ENCODE measurements at places on chromosomes 1 and 21. TPM values are rescaled to one million over a fixed set of nuclear protein-coding genes. Genes with fewer than 3 reads are reported as not detected.

GRCh38 chr1:102578804-102579203, 529.5 kb downstream of the COL11A1 start:
- no peaks in the 10 kb centered on the region for H3K4me1 ChIP-seq
- no peak overlapping the region for H3K4me3 ChIP-seq
- H3K36me3 ChIP-seq: no peaks in the 10 kb centered on the region
- no peaks in the 10 kb centered on the region for H3K27me3 ChIP-seq
- no peak overlapping the region for H3K27ac ChIP-seq
- DNase-seq: no peak

DNA sequence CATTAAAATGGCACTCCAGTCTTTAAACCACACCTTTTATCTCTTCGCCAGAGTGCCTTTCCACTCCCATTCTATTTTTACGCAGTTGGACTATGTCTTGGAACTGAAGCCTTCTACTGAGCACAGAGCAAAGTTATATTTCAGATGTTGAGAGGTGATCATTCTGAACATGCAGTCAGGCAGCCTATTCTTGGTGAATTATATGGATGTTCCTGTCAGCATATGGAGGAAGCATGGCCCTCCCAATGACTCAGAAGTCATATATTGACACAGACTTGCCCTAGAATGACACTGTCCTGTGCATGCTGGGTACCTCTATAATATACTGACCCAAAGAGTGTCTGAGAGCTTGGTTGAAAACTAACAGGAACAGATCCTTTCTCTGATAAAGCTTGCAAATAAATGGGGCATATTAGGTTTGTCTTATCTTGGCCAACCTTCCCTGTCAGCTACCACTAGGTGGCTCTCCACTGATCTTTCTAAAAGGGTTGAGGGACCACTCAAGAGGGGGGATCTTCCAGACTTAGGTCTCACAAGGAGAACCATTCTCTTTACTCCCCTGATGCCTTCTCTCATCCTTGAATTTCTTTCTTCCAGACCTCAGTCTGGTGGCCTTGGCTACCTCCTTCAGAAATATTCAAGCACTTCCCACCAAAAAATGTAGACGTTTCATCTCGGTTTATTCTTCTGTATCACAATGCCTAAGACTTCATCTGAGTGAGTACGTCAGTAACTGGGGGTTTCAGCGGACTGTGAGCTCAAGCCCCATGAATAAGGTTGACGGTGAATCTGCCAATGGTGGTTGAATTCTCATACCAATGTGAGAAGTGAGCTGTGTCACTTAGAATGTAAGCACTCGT, 11.8 kb upstream of the ALG14 start:
- H3K36me3 ChIP-seq: no peaks in the 10 kb centered on the region
- H3K27me3 ChIP-seq: no peaks in the 10 kb centered on the region
- no peak overlapping the region for H3K27ac ChIP-seq
- H3K4me1 ChIP-seq: no peaks in the 10 kb centered on the region
- H3K4me3 ChIP-seq: no peak overlapping the region

GRCh38 chr1:220326578-220326977, 54.3 kb upstream of the RAB3GAP2 start:
- no peak overlapping the region for H3K27ac ChIP-seq
- no peak overlapping the region for H3K4me3 ChIP-seq
- no peak for DNase-seq
- H3K36me3 ChIP-seq: no peaks in the 10 kb centered on the region

- no peaks in the 10 kb centered on the region for H3K27me3 ChIP-seq
- peaks cover 13% of the 10 kb centered on the region for H3K4me1 ChIP-seq
- H3K27ac ChIP-seq: no peak overlapping the region
- H3K4me3 ChIP-seq: no peak overlapping the region
- no peak for DNase-seq
Measured at GRCh38 chr1:9231648-9232332, 2.8 kb upstream of the H6PD start.

GRCh38 chr1:209249280-209249670, 334.2 kb upstream of the CAMK1G start:
- no peak for DNase-seq
- H3K36me3 ChIP-seq: no peaks in the 10 kb centered on the region
- H3K27ac ChIP-seq: no peak overlapping the region
- H3K27me3 ChIP-seq: no peaks in the 10 kb centered on the region

- no peaks in the 10 kb centered on the region for H3K27me3 ChIP-seq
- no peak overlapping the region for H3K4me3 ChIP-seq
Measured at GRCh38 chr1:204959836-204960235, 83.2 kb upstream of the CNTN2 start.

DNA sequence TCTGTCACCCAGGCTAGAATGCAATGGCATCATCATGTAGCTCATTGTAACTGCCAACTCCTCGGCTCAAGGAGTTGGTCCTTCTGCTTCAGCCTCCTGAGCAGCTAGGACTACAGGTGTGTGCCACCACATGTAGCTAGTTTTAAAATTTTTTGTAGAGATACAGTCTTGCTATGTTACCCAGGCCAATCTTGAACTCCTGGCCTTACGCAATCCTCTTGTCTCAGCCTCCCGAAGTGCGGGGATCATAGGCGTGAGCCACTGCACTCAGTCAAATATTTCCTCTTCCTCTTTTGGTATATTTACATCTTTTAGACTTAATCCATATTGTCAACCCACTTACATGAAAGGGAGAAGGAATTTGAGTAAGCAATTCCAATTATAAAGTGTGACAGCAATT, 121.1 kb downstream of the EVI5 start:
- H3K36me3 ChIP-seq: no peaks in the 10 kb centered on the region
- no peaks in the 10 kb centered on the region for H3K4me1 ChIP-seq
- DNase-seq: no peak
- no peak overlapping the region for H3K4me3 ChIP-seq
- H3K27ac ChIP-seq: no peak overlapping the region

DNA sequence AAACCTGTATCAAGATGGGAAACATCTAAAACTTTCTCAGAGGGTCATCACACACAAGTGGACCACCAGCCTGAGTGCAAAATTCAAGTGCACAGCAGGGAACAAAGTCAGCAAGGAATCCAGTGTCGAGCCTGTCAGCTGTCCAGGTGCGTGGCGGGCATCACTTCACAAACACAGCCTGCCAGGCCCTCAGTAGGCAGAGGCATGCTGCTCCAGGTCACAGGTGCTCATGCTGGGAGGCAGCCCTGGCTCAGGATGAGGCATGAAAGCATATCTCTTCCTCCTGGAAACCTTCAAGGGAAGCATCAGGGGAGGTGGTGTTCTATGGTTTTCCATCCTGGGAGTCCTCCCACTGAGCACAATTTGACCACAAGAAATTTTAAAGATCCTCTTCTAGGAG, 6.3 kb downstream of the CD2 start:
- no peaks in the 10 kb centered on the region for H3K36me3 ChIP-seq
- H3K27me3 ChIP-seq: no peaks in the 10 kb centered on the region
- no peaks in the 10 kb centered on the region for H3K4me1 ChIP-seq
- DNase-seq: no peak

DNA sequence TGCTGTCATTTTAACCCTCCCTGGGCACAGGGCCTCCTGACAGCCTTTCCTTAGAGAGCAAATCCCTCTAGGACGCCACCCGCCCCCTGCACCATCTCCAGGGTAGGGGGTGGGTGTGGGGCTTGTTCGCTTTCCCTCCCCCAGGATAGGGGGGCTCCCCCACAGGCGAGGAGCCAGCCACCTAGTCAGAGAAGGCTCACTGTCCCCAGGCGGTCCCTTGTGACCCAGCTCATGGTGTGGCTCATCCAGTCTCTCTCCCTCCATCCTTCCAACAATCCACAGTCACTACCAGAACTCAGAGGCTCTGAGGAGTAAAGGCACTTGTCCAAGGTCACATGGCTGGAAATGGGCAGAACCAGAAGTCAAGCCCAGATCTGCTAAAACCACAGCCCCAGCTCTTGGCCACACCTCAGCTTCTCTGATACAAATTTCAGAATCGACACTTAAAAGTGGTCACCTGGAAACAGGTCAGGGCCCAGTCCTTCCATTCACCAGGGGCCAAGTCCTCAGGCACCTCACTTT, 89.8 kb downstream of the MRPL37 start:
- H3K27me3 ChIP-seq: no peaks in the 10 kb centered on the region
- no peak for DNase-seq
- no peak overlapping the region for H3K27ac ChIP-seq
- H3K4me1 ChIP-seq: no peaks in the 10 kb centered on the region

DNA sequence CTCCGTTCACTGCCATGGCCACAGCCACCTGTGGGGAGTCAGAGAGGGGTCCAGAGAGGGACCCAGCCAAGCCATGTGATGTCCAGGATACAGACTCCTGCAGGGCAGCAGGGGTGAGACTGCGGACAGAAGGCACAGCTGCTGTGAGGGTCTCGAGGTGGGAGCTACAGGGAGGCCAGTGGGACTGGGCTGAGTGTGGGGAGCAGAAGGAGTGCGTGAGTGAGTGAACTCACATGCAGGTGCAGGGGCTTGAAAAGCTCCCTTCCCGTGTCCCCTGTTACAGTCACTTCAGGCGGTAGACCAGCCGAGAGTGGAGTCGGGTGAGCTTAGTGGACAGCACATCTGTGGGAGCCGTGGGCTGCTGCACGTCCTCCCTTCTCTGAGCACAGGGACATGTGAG, 42.4 kb downstream of the S100B start:
- H3K36me3 ChIP-seq: no peaks in the 10 kb centered on the region
- no peaks in the 10 kb centered on the region for H3K27me3 ChIP-seq
- H3K27ac ChIP-seq: no peak overlapping the region
- no peak for DNase-seq
- no peak overlapping the region for H3K4me3 ChIP-seq

DNA sequence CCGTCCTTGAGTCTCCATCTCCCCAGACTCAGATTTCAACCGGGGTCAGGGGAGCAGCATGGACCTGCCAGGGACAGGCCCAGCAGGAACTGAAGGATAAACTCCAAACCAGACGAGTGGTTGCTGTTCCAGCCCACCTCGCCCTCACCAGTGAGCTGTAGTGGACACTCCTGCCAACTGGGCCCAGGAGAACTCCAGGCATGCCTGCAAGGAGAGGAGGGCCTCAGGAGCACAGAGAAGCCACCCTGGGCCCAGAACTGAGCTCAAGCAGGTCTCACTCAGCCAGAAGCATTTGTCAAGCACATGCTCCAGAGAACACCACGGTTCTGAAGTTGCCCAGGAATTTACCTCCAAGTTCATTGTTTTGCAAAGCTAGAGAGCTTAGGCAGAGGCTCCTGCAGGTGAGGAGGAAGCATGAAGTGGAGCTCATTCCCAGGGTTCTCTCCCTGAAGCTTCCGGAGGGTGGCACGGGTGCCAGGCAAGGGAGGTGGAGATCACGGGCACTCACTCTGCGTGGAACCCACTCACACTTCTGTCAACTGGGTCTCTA, 61.0 kb downstream of the MATN1 start:
- H3K4me1 ChIP-seq: no peaks in the 10 kb centered on the region
- H3K4me3 ChIP-seq: no peak overlapping the region
- no peak overlapping the region for H3K27ac ChIP-seq

GRCh38 chr1:157585984-157586383, 11.9 kb downstream of the FCRL4 start:
- H3K4me1 ChIP-seq: no peaks in the 10 kb centered on the region
- DNase-seq: no peak
- no peak overlapping the region for H3K27ac ChIP-seq

GRCh38 chr1:115423776-115424175, 85.7 kb upstream of the NGF start:
- no peak for DNase-seq
- H3K4me3 ChIP-seq: no peak overlapping the region
- H3K27me3 ChIP-seq: no peaks in the 10 kb centered on the region

DNA sequence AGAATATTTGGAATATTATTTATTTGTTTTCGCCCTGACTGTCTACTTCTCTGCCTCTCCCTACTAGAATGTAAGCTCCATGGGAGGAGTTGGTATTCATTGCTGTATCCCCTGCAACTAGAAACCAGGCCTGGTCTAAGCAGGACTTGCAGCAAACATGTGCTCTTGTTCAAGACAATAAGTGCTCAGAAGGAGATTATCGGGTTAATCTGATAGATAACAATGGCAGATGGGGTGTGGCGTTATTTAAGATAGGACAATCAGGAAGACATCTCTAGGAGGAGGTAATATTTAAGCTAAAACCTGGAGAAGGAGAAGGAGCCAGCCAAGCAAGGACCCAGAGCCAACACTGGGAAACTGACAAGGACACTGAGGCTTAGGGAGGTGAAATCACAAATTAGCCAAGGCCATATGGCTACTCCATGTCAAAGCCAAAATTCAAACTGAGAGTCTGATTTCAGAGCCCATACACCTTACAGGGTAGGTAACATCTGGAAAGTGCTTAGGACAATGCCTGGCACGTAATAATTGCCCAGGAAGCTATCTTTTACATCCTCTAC, 41.5 kb downstream of the STYXL2 start:
- no peaks in the 10 kb centered on the region for H3K27me3 ChIP-seq
- H3K27ac ChIP-seq: no peak overlapping the region
- DNase-seq: no peak
- H3K36me3 ChIP-seq: no peaks in the 10 kb centered on the region

- no peaks in the 10 kb centered on the region for H3K4me1 ChIP-seq
- no peak for DNase-seq
- no peak overlapping the region for H3K27ac ChIP-seq
- no peak overlapping the region for H3K4me3 ChIP-seq
Measured at GRCh38 chr1:77288275-77288674, 6.5 kb downstream of the AK5 start.

DNA sequence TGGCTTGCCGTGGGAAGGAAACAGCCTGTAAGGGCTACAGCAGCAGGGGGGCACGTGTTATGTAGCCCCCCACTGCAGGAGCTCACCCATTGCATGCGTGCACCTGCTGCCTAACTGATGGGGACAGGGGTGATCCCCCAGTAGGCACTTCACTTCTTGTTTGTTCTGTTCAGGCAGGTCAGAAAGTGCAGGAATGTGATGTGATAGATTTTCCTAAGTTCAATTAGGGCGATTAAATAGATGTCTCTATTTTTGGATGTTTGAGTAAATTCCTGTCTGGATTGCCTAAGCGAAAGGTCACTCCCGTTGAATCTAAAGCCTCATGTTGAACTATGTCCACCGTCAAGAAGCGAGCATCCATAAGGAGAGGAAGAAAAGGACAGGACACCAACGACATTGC, 78.8 kb upstream of the LPGAT1 start:
- no peak overlapping the region for H3K4me3 ChIP-seq
- H3K27ac ChIP-seq: no peak overlapping the region

DNA sequence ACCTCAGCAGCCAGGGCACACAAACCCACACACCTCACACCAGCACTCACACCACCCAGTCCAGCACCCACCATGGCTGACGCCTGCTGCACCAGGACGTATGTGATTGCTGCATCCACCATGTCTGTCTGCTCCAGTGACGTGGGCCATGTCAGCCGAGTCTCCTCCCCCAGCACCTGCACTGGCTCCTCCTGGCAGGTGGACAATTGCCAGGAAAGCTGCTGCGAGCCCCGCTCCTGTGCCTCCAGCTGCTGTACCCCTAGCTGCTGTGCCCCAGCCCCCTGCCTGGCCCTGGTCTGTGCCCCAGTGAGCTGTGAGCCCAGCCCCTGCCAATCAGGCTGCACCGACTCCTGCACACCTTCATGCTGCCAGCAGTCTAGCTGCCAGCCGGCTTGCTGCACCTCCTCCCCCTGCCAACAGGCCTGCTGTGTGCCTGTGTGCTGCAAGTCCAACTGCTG, at the start of gene KRTAP10-8:
Gene KRTAP10-8 (plus strand): TSS at position 51 of the 458 bp plus-strand sequence. CDS start 22 bp downstream, at position 73.
- H3K27ac ChIP-seq: no peak within 1 kb of the TSS
- H3K27me3 ChIP-seq: no peaks in the 10 kb centered on the region
- H3K4me3 ChIP-seq: no peak within 1 kb of the TSS
- H3K4me1 ChIP-seq: no peaks in the 10 kb centered on the region
- no peak for DNase-seq

GRCh38 chr1:116674751-116675150, 7.2 kb upstream of the IGSF3 start:
- no peak for DNase-seq
- H3K27ac ChIP-seq: no peak overlapping the region
- no peaks in the 10 kb centered on the region for H3K4me1 ChIP-seq

The ARHGEF16 gene
- 9.0 TPM for total RNA-seq

The S100A14 gene
- 14.3 TPM for total RNA-seq

The CZIB gene
- 28.4 TPM for total RNA-seq

The SPRR2F gene
- total RNA-seq: not detected

The LYSMD1 gene
- 3.7 TPM for total RNA-seq

The LCE2C gene
- not detected for total RNA-seq

The MIXL1 gene
- total RNA-seq: not detected

The DHRS3 gene
- 51.3 TPM for total RNA-seq
